RCC 7860 (cell line): ENCODE measurements at places on chromosomes 2 and 18.
A peak's percentile ranks its signal among the peaks of the same experiment; 100 is the strongest.

- no peak for DNase-seq
Measured at GRCh38 chr18:8507915-8508705, 101.1 kb upstream of the RAB12 start.

- no peak for DNase-seq
Measured at GRCh38 chr18:30499721-30500120, 542.8 kb downstream of the DSC3 start.

DNA sequence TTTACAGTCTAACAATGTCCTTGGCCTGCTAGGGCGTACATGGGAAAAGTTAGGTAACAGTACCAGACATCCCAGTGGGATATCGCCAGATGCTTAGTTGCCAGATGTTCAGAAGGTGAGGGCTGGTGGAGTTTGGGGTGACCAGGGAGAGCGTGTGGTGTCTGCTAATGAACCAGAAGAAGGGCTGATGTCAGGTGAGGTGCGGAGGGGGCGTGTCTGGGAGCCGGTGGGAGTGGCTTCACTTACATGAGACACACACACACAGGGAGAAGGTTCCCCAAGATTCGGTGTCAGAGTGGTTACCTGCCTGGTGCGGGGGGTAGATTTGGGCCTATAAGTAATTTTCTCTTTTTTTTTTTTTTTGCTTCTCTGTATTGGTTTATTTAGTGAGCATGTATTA, 12.2 kb downstream of the RAB31 start:
- no peak for DNase-seq

DNA sequence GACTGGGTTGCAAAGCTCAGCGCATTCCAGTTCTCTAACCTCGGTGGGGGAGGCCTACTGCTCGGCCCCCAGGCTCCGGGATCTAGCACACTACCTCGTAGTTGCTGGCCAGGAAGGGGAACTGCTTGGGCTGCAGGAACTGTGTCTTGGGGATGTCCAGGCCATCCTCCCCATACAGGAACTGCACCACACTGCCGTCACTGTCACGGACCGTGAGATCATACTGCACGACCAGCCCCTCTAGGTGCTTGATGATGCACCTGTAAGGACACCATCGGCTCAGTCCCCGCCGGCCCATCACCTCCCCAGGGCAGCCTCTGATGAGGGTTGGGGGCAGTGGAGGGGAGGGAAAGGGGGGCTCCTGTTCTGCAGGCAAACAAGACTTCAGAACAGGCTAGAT, 61.6 kb downstream of the POLR1A start:
- no peak for DNase-seq

GRCh38 chr18:30094556-30094955, 948.0 kb downstream of the DSC3 start:
- DNase-seq, result no peak

DNA sequence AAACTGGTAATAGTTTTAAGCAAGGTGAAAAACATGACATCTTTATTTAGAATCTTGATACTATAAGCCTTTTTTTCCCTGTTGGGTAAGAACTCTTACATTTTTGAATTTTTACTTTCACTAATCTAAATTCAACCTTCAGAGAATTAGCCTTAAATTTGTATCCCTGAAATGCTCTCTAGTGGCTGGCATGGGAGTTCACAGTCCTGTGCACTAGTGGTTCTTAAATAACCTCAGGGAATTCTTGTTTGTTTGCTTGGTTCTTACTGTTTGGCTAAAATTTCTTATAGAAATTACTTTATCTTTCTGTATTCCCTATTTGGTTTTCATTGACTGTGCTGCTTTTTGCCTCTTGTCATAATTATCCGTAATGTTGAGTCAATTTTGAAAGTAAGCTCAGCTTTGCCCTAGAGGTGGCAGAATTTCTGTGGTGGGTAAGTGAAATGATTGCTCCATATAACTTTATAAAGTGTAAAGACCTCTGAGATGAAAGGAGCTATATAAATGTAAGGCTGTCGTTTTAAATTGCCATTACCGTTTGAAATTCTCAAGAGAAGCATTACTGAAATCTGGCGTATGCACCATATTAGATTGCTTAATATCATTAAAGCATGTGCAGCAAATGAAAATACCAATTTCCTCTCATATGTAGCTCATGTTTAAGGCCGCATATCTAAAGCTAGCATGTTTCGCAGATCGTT, 391.3 kb upstream of the FIGN start:
- no peak for DNase-seq

DNA sequence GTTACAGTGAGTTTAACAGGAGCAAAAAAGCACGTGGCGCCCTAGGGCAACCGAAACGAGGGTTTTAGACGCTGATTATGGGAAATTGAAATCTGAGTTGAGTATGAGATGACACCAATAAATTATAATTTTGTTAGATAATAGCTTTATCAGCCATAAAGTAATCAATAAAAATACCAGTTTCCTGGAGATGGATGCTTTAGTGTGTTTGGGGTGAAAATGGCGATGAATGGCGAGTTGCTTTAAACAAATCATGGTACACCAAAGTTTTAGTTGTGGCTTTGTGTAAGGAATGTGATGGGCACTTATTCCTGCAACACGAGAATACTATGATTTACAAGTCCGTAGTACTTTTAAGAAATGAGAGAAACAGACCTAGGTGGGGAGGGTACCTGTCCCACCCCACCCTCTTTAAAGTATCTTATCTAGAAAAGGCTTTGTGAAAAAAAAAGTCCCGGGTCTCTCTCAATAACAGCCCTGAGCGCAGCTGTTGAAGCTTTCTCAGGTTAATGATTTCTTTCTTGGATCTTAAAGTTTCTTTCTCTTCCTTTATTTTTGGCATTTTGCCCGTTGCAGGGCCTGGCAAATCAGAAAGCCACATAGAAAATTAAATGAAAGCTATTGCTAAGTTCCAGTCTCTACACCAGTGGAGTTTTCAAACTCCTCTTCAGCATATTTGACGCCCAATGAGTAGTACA, 1.5 kb upstream of the RRM2 start:
- DNase-seq, result peak; percentile 90

- DNase-seq, result no peak
Measured at GRCh38 chr2:150640039-150640438, 152.6 kb upstream of the RND3 start.

GRCh38 chr18:50454387-50454988, 79.6 kb downstream of the SKA1 start:
- no peak for DNase-seq

DNA sequence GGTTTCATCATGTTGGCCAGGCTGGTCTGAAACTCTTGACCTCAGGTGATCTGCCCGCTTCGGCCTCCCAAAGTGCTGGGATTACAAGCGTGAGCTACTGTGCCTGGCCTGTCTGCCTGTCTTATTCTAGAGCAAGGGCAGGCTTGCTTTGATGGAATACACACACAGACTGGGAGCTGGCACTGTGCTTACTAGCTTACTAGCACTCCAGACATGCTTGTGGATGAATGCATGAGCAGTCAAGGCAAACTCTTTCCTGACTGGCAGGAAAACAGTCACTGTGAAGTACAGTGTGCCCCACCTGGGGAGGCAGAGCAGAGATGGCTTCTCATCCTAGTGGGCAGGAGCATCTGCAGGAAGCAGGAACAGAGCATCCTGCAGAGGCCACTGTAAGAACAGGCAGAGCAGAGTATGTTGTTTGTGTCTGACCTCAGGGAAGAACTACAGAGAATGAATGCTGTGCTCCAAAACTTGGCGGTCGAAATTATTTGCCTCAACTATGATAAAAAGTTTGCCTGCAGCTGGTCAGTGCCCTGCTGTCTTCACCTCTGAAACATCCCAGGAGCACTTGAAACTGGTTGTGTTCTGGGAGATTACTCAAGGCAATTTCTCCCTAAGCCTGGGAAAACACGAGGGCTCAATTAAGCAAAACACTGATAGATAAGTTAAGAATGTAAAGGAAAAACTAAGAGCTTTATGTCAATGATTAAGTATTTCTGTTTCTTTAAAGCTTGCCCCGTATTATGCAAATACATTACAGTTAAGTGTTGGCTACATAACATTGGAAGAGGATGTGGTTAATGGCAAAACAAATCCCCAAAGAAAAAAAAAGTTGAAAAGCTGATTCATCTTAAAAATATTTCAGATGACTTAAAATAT, 102.4 kb downstream of the VAPA start:
- peak; percentile 65 for DNase-seq

DNA sequence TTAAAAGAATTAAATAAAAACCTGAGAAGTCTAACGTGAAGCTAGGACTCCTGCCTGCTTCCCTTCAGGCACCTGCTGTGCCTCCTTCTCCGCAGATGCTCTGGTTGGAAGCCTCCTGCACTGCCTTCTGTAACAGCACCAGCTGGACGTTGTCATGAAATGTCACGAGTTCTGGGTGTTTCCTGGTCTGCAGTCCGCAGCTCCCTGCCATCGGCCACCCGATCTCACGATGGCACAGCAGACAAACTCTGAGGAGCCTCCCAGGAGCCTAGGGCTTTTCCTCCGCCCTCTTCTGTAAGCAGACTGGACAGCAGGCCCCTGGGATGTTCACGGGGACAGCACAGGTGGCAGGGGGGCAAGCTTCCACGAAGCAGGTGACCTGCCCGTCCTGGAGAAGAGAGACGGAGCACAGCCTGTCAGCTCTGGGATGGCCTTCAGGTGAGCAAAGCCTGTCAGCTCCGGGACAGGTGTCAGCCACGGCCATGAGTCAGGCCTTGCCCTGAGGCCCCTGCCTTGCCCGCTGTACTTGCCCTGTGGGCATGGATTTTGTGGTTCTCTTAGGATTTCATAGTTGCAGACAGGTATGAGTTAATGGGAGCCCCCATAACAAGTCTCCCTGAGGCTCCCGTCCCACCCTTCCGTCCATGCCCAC, 110.3 kb downstream of the PXDN start:
- DNase-seq, result no peak

GRCh38 chr2:172108587-172108930, 5.9 kb upstream of the DLX2 start:
- no peak for DNase-seq

- DNase-seq, result no peak
Measured at GRCh38 chr18:72674710-72675109, 130.6 kb upstream of the CBLN2 start.
